Foreskin melanocyte (primary cell): ENCODE measurements at places on chromosomes 7 and 10.

DNA sequence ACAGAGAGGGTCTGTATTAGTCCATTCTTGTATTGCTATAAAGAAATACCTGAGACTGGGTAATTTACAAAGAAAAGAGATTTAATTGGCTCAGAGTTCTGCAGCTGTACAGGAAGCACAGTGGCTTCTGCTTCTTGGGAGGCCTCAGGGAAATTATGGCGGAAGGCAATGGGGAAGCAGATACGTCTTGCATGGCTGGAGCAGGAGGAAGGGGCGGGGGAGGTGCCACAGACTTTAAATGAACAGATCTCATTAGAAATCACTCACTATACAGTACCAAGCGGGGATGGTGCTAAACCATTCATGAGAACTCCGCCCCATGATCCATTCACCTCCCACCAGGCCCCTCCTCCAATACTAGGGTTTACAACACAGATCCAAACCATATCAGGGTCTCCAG, 3.7 kb upstream of the CALU start:
- no peak for DNase-seq

GRCh38 chr7:150403376-150404171, 24.4 kb downstream of the ZNF775 start:
- DNase-seq, result no peak

GRCh38 chr10:84308481-84309304, 19.7 kb upstream of the CCSER2 start:
- DNase-seq, result peak; percentile 39

GRCh38 chr10:24027107-24027506, 181.8 kb upstream of the KIAA1217 start:
- DNase-seq, result no peak

- DNase-seq, result no peak
These were observed 297.9 kb upstream of the NFE2L3 start for GRCh38 chr7:25854059-25854458.

GRCh38 chr7:64916-65341, 127.4 kb upstream of the FAM20C start:
- no peak for DNase-seq
